Foreskin keratinocyte (primary cell): ENCODE measurements at places on chromosomes 5 and 9.

DNA sequence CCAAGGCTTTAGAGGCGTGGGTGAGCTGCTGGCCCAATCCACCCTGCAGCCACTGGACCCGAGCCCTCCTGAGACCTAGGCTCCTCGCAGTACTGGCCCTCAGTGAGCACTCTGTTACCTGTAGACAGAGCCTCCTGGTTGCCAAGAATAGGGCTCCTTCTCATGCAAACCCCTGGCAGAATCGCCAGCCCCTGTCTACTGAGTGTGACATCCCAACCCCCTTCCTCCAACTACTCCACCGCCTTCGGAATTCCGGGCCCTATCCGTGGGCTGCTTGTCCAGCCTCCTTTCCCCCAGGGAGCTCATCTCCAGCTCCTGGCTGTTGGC is 23.8 kb upstream of the COL5A1 start:
- DNase-seq, result no peak

GRCh38 chr9:13787234-13787833 is 507.8 kb upstream of the MPDZ start:
- DNase-seq, result no peak

GRCh38 chr5:101390151-101390908 is 487.2 kb upstream of the ST8SIA4 start:
- DNase-seq, result peak; percentile 40

DNA sequence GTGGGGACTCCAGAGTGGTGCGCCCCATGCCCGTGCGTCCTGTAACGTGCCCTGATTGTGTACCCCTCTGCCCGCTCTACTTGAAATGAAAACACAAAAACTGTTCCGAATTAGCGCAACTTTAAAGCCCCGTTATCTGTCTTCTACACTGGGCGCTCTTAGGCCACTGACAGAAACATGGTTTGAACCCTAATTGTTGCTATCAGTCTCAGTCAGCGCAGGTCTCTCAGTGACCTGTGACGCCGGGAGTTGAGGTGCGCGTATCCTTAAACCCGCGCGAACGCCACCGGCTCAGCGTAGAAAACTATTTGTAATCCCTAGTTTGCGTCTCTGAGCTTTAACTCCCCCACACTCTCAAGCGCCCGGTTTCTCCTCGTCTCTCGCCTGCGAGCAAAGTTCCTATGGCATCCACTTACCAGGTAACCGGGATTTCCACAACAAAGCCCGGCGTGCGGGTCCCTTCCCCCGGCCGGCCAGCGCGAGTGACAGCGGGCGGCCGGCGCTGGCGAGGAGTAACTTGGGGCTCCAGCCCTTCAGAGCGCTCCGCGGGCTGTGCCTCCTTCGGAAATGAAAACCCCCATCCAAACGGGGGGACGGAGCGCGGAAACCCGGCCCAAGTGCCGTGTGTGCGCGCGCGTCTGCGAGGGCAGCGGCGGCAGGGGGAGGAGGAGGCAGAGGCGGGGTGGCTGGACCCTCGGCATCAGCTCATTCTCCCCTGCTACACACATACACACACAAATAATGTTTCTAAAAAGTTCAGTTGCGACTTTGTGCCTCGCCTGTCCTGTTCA is 668 bp downstream of the GLIS3 start:
- DNase-seq, result no peak

- peak; percentile 79 for DNase-seq
These were observed 176.6 kb downstream of the ZNF462 start for GRCh38 chr9:107039542-107039941.

- DNase-seq, result no peak
These were observed 797 bp downstream of the FAM78A start for GRCh38 chr9:131275332-131276093.

DNA sequence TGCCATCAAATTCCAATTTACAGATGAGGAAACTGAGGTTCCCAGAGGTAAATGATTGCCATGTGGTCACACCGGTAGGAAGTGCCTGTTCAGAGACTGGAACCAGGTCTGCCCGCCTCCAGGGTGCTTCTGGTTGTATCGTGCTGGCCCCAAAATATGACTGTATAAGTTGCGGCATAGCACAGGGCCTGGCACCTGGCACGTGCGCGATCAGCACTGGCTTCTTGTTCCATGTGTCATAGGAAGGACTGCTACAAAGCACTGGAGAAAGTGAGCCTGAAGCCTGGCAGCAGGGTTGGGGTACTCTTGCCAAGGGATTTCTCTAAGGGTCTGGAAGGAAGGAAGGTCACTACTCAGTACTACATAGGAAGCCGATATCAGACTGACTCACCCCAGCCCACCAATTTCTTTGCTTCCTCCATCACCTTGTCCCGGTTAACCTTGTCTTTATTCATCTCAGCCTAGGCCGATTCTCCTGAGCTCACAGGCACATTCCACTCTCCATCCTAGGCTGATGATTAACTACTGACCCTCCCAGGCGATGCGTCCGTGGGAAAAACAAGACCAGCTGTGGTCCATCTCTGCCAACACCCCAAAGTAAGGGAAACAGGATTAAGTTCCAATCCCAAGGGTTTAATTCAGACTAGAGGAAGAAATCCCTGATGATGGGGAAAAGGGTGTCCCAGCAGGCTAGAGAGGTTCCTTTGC is 1.8 kb downstream of the HRH2 start:
- no peak for DNase-seq

DNA sequence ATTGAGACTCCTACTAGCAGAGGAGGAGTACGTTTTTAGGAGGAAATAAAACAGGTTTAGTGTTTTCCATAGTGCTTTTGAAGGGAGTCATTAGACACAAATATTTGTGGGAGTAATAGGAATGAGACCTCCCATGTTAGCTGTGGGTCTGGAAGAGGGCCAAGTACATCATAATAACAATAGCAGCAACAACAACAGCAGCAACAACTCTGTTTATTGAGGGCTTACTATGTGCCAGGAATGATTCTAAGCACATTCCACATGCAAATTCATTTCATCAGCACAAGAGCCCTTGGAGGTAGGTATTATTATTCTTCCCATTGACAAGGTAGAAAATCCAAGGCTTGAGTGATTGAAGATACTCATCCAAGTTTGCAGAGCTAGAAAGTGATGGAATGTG is 384.2 kb upstream of the RPS23 start:
- DNase-seq, result no peak

DNA sequence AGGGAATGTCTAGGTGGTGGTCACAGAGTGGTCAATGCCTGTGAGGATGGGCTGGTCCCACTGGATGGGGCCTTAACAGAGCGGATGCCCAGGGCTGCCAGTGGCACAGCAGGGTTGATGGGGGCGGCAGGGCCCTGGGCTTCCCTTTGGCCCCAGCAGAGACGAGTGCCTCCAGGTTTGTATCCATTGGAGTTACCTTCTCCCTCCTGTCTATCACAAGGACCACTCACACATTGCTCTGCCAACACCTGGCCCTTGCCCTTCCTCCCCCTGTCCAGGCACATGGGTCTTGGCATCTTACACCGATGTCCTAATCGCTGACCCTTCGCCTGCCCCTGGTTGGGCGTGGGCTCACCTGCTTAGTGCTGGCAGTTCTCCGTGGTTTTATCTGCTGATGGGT is 26.2 kb upstream of the IRX4 start:
- DNase-seq, result no peak

DNA sequence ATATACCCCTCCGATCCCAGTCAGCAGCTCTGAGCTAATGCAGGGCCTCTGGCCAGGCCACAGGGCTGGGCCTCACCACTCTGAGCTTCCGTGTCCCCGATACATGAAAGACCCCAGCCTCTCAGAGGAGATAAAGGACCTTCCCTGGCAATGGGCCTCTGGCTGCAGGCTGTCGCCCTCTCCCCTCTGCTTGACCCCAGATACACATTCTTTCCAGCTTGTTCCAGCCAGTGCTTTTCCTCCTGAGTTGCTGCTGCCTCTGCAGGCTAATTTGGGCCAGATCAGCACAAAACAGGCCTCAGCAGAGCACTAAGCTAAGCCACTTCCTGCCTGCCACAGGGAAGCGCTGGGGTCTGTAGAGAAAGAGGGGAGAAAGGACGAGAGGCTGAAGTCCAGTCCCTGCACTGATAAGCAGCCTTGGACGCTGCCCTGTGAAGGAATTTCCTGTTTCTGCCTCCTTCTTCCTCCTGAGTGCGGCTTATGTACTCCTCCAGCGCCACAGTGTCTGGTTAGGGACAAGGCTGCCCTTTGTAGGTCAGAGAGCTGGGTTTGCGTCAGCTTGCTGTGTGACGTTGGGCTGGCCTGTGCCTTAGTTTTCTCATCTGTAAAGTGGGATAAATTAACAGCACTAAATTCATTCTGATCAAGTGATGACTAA is 73.0 kb upstream of the IL17B start:
- no peak for DNase-seq

DNA sequence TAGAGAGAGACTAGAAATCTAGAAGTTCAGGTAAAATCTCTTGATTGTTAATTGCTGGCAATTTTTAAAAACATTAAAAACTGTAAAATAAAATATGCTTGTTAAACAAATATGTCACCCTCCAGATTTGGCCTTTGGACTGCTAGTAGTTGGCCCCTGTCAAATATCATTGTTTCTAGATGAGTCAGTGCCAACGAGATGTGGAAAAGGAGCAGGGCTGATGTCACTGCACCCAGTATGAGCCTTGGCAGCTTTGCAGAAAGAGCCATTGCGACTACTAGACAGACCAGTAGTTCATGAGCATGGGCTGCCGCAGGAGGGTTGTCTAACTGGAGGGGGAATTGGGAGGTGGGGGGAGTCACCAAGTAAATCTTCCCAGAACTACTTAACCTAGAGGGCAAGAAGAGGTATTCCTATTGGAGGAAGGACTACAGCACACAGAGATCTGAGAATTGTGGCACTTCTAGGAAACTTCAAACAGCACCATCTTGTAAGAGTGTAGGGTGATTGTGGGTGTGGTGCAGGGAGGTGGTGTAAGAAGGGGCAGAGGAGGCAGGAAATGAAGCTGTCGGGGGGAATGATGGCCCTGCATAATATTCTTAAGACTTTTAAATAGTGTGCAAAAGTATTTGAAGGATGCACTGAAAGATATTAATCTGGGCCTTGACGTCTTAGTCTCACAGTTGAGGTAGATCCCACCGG is 7.1 kb upstream of the DOCK2 start:
- DNase-seq, result peak; percentile 39

DNA sequence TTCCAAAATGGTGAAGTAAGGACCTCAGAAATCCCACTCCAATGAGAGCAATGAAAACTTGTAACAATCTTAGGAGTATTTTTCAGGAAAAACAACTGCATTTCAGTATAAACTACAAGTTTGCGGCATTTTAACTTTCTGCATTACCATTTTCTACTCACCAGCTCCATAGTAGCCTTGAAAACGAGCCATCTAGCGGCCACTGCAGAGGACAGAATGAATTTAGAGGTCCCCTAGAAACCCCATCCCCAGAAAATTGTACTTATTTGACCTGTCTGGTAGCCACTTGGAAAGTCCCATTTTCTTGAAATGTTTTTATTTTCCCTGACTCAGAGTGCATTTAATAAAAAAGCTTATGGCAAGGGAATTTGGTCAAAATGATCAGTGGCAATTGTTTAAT is 205.4 kb upstream of the ITGA1 start:
- DNase-seq, result no peak

- DNase-seq, result no peak
These were observed 740.8 kb upstream of the ZNF608 start for GRCh38 chr5:125487231-125487630.

- no peak for DNase-seq
These were observed 15.1 kb downstream of the ADRB2 start for GRCh38 chr5:148841519-148841918.

GRCh38 chr5:1421521-1422341 is 23.5 kb downstream of the SLC6A3 start:
- no peak for DNase-seq
